CD8-positive, alpha-beta memory T cell (primary cell): ENCODE measurements at places on chromosomes 16 and 17.

- no peak for DNase-seq
These were observed 27.9 kb upstream of the JPT2 start for GRCh38 chr16:1650131-1650530.

GRCh38 chr16:19525385-19525723, 1.6 kb downstream of the CCP110 start:
- DNase-seq = no peak

- no peak for DNase-seq
These were observed 5.6 kb upstream of the SYNRG start for GRCh38 chr17:37614823-37615222.

- DNase-seq = no peak
These were observed 3.9 kb downstream of the SKAP1 start for GRCh38 chr17:48426019-48426665.

DNA sequence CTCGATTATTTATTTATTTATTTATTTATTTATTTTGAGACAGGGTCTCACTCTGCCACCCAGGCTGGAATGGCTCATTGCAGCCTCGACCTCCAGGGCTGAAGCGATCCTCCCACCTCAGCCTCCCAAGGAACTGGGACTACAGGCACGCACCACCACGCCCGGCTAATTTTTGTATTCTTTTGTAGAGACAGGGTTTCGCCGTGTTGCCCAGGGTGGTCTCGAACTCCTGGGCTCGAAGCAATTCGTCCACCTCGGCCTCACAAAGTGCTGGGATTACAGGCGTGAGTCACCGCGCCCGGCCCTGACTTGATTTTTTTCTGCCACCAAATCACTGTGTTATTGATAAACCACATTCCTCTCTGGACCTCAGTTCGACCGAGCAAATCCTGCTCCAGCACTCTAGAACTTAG, 758 bp upstream of the RPL23A start:
- no peak for DNase-seq

GRCh38 chr17:43766413-43767052, 7.9 kb upstream of the SOST start:
- DNase-seq = no peak

GRCh38 chr17:82844796-82845162, 5.0 kb upstream of the ZNF750 start:
- no peak for DNase-seq
